ENCODE measurements at places on chromosomes 5 and 9.
A peak's percentile ranks its signal among the peaks of the same experiment; 100 is the strongest.

DNA sequence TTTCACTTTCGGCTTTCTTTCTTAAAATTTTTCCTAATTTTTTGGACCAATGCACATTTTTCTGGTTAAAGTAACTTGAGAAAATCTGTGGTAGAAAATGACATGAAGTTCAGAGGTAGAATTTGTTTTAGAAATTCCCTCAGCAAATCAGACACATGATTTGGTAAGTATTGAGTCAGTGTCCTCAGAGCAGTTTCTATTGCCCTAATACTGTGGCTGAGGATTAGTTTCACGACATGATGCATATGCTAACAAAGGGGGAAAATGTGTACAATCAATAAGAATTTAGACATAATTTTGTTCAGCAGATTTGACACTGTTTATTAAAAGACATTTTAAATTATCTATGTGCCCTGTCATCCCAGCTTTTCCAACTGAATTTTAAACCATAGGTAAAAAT is 56.2 kb upstream of the GCNT4 start:
- DNase-seq: no peak

DNA sequence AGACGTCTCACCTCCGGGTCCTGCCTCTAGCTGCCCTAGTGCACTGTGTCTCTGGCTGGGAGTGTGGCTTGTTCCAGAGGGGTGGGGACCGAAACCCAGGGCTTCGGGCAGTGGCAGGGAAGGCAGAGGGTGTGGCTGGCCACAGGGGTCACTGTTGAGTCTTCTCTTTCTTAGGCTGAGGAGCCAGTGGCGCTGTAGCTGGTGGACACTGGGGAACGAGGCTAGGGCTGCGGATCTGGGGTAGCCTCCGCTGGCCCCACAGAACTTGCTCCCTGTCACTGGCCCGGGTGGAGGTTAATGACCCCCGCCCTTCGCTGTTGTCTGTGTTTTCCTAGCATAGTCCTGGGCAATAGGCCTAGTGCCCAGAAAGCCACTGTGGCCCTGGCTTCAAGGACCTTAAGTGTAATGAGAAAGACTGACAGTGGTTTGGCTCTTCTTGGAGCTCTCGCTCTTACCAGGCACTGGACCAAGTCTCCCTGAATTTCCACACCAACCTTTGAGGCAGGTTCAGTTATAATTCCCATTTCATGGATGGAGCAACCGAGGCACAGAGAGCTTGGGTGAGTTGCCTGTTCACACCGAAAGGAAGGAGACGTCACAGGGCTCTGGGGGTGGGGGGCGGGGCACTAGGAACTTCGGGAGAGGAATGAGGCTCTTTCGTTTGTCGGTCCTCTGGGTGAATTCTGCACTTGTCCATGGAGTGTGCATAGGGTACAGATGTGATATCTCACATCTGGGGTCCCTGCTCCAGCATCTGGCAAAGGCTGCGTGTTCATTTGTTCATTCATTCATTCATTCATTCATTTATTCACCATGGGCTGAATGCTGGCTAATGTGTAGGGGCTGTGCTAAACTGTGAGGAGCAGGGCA is 4.8 kb upstream of the IER5L start:
- DNase-seq: no peak

GRCh38 chr5:135944967-135945560 is 9.7 kb downstream of the LECT2 start:
- peak; percentile 63 for DNase-seq

GRCh38 chr5:22372826-22373660 is 480.1 kb downstream of the CDH12 start:
- DNase-seq: no peak

GRCh38 chr5:10468256-10468655 is 26.6 kb downstream of the ROPN1L start:
- no peak for DNase-seq

GRCh38 chr5:173839117-173839713 is 48.9 kb upstream of the CPEB4 start:
- DNase-seq: no peak

- DNase-seq: no peak
These were observed 346.4 kb upstream of the RIOK2 start for GRCh38 chr5:97529354-97529985.

- no peak for DNase-seq
These were observed 517.0 kb downstream of the CCDC171 start for GRCh38 chr9:16069671-16070454.

- DNase-seq: no peak
These were observed 30.1 kb downstream of the MTMR12 start for GRCh38 chr5:32282633-32283032.

DNA sequence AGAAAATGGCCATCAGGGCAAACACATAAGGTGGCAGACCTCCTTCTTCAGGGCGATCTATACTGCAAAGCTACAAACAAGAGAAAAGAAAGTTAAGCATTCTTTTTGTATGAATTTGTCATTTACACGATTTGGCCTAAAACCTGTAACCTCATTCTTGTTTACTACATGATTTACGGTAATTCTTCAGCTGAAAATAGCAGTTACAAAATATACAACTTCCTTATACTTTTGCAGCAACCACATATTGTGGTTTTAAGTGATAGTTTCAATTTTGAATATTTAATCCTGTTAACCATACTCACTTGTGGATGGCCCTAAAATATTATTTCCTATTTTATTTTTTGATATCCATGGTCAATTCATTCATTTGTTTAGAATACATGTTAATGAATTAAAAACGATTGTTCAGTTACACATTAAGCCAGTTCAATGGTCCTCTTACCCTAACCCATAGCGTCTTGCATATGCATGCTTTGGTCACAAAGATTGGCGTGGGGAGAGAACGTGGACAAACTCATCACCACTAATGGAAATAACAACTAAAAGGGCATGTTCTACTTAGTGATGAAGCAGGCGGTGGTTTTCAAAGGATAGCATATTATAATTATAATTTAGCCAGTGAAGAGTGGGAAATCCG is 16.6 kb downstream of the TUT7 start:
- DNase-seq: no peak

DNA sequence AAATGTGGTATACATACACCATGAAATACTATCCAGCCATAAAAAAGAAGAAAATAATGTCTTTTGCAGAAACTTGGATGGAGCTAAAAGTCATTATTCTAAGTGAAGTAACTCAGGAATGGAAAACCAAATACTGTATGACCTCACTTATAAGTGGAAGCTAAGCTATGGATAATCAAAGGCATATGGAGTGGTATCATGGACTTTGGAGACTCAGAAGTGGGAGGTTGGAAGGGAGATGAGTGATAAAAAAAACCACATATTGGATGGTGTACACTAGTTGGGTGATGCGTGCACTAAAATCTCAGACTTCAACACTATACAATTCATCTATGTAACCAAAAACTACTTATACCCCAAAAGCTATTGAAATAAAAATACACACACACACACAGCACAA is 24.5 kb downstream of the ADAMTS12 start:
- no peak for DNase-seq

DNA sequence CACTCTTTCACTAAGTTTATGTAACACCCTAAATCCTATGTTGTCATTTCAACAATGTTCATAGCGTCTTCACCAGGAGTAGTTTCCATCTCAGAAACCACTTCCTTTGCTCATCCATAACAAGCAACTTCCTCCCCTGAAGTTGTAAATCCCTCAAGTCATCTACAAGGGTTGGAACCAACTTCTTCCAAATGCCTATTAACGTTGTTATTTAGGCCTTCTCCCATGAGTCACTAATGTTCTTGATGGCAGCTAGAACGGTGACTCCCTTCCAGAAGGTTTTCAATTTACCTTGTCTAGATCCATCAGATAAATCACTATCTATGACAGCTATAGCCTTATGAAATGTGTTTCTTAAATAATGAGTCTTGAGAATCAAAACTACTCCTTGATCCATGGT is 73.3 kb upstream of the TARS1 start:
- no peak for DNase-seq

Measured in RWPE1 (cell line).